Smooth muscle cell of trachea (primary cell): ENCODE measurements at places on chromosomes 1 and 21. TPM values are rescaled to one million over a fixed set of nuclear protein-coding genes. Genes with fewer than 3 reads are reported as not detected.

NBPF6 gene
- total RNA-seq, result not detected in 2 replicates

BSND gene
- total RNA-seq, result not detected in 2 replicates

MANEAL gene
- total RNA-seq, result 0.15 and 1.8 TPM in 2 replicates

AUNIP gene
- total RNA-seq, result 0.33 and 1.0 TPM in 2 replicates

TMEM52 gene
- total RNA-seq, result 0.15 and 0.17 TPM in 2 replicates

SELP gene
- not detected in 2 replicates for total RNA-seq

AGBL4 gene
- total RNA-seq, result not detected in 2 replicates

FCRL5 gene
- total RNA-seq, result not detected in 2 replicates

SLC30A2 gene
- not detected in 2 replicates for total RNA-seq

PLA2G2D gene
- total RNA-seq, result not detected in 2 replicates

C1QA gene
- not detected in 2 replicates for total RNA-seq

SELL gene
- total RNA-seq, result 0.15 and 0.50 TPM in 2 replicates
